Activated T-helper 1 cell treated with anti-CD3 and anti-CD28 coated beads, Interleukin-12 subunit alpha, Interleukin-12 subunit beta, Interleukin-2, Interleukin-4 antibody, amounts not matched to agents 30 ng/mL and 10 ng/mL and 1 ng/mL, durations not matched to agents 14 hours and 24 hours and 36 hours (primary cell): ENCODE measurements at places on chromosomes 2 and 18.

DNA sequence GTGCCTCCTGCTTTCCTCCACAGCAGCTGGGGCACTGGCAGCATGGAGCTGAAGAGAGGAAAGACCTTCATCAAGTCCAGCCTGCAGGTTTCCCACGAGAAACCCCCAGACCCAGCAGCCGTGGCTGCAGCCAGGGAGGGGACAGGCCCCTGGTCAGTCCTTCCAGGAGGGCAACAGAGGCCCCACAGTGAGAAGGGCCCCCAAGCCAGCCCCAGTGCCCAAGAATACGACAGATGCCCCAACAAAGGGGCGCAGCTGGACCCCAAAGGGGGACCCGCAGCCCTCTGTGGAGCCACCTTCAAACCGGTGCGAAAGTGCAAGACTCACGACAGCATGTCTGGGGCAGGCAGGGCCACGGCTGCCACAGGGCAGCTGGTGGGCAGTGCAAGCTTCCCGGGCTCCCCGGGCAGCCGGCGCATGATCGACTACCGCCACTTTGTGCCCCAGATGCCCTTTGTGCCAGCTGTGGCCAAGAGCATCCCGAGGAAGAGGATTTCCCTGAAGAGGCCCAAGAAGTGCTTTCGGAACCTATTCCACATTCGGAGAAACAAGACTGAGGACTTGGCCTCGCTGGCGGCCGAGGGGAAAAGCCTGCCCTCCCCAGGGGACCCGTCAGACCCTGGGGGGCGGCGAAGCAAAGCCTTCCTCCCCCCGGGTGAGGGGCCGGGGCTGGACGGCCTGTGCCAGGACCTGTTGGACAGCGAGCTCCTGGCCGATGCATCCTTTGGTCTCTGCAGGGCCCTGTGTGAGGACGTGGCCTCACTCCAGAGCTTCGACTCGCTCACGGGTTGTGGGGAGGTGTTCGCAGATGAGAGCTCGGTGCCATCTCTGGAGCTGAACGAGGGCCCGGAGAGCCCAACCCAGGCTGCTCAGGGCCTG, 6.9 kb downstream of the AMER3 start:
- no peaks in the 10 kb centered on the region for H3K36me3 ChIP-seq
- H3K4me3 ChIP-seq: no peak overlapping the region
- no peak overlapping the region for H3K27ac ChIP-seq
- H3K27me3 ChIP-seq: peaks cover 18% of the 10 kb centered on the region
- H3K4me1 ChIP-seq: no peaks in the 10 kb centered on the region
- no peak for DNase-seq

DNA sequence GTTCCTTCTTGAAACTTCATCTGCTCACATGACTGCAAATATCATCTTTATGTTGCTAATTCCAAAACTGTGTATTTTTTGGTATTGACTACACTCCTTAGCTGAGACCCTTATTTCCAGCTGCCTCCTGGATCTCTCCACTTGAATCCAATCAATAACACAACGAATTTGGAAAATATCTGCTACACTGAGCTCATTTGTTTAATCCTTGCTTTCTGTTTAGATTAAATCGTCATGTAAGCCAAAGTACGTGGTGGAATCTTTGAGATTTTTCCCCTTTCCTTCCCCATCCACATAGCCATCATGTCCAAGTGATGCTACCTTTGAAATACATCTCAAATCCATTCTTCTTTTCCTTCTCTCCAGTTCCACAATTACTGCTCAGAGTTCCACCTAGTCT, 15.6 kb downstream of the OTX1 start:
- H3K36me3 ChIP-seq: no peaks in the 10 kb centered on the region
- H3K27me3 ChIP-seq: peaks cover 31% of the 10 kb centered on the region
- H3K4me3 ChIP-seq: no peak overlapping the region
- H3K27ac ChIP-seq: no peak overlapping the region
- DNase-seq: no peak

- H3K27ac ChIP-seq: peak overlapping the region; percentile 92
- H3K27me3 ChIP-seq: no peaks in the 10 kb centered on the region
- no peaks in the 10 kb centered on the region for H3K36me3 ChIP-seq
- H3K4me1 ChIP-seq: peaks cover 38% of the 10 kb centered on the region
These were observed 25.2 kb upstream of the LCLAT1 start for GRCh38 chr2:30421604-30422443.

DNA sequence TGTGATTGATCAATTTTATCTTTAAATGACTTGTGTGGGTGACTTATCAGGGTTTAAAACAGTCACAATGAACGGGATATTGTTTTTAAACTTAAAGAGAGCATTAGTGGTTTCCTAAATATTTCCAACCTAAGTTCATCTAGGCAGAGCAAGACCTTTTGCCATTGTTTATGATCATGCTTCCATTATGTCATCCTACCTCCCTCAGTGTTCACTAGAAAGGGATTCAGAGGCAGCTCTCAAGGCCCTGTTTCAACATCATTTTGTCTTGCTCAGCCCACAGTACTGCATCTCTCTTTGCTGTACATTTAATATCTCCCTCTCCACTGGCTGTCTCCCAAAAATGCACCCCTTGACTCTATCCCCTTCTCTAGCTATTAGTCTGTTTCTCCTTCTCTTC, 21.5 kb upstream of the PELI1 start:
- H3K4me1 ChIP-seq: no peaks in the 10 kb centered on the region
- H3K27ac ChIP-seq: no peak overlapping the region
- DNase-seq: no peak
- no peaks in the 10 kb centered on the region for H3K27me3 ChIP-seq
- no peak overlapping the region for H3K4me3 ChIP-seq

- H3K4me3 ChIP-seq: no peak overlapping the region
- H3K4me1 ChIP-seq: peaks cover 62% of the 10 kb centered on the region
- no peak overlapping the region for H3K27ac ChIP-seq
- H3K27me3 ChIP-seq: no peaks in the 10 kb centered on the region
- peaks cover 40% of the 10 kb centered on the region for H3K36me3 ChIP-seq
These were observed 6.5 kb downstream of the GLS start for GRCh38 chr2:190887089-190887488.

DNA sequence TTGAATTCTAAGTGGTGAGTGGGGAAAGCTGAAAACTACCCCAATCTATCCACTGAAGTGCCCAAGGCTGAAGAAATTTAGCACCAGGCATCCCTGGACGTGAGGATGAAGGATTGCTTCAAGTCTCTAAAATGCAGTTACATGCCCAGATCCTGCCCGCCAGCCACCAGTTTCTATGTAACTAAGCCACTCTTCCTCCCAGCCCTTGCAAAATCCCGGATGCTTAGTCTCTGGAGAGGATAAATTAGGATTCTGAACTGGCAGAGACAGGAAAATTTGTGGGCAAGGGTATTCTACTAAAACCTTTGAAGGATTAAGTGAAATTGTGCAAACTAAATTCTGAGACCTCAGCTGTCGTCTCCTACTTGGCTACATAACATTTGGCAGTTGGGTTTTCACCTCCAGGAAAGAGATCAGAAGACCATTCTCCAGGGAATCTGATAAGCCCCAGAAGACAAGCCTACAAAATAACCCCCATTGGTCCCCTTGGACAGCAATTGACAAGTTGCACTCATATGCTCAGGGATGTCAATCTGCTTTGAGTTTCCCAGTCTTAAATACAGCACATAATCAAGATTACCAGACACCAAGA, 93.9 kb upstream of the CD226 start:
- peaks cover 18% of the 10 kb centered on the region for H3K36me3 ChIP-seq
- no peaks in the 10 kb centered on the region for H3K27me3 ChIP-seq
- no peak for DNase-seq
- no peak overlapping the region for H3K27ac ChIP-seq

DNA sequence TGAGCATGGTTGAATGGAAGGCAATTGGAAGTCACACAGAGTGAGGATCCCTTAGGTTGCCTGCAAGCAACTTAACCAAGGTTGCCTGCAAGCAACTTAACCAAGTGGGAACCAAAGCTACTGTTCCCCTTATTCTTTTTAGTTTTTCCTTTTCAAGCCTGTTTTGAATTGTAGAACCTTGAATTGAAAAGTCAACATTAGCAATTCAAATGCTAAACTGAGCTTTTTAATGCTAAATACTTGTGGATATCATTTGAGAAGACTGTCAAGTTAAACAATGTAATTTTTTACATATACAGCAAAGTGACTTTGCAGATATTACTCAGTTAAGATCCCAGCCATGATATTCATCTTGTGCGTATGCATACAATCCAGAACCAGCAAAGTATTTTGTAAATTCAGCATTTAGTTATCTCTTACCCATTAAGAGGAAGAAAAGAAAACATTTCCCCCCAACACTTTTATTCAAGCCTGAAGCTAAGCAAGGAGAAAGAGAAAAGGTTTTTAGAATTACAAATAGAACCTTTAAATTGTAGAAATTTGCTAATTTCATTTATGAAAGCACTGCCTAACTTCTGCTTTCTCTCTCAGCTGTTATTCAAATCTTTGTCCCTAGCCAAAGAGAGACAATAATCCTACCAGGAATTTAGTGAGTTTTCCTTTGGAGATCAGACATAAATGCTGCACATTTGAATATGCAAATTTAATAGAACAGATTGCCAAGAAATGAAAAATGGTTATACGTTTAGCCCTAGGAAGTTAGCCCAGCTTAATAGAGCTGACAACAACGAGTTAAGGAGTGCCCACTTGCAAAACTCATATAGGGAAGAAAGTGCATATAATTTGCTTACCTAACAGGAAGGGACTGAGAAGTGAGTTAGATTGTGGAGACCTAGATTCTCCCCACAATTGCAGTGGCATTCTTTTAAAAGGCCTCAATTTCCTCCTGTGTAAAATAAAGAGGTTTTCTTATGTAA, 643.2 kb upstream of the PIK3C3 start:
- H3K4me1 ChIP-seq: no peaks in the 10 kb centered on the region
- no peak for DNase-seq
- H3K36me3 ChIP-seq: no peaks in the 10 kb centered on the region
- H3K4me3 ChIP-seq: no peak overlapping the region

DNA sequence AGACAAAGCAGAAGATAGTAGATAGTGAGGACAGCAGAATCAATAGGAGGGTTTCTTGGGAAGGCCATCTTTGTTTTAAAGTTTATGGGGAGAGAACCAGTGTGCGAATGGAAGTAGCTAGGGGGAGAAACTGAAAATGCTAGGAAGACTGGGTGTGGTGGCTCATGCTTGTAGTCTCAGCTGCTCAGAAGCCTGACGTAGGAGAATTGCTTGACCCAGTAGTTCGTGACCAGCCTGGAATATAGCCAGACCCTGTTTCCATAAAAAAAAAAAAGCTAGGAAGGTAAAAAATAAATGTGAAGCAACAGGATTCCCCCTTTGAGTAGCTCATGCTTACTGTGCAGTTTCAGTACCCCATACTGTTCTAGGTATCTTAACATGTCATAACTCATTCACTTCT, 19.2 kb upstream of the DRC1 start:
- peaks cover 47% of the 10 kb centered on the region for H3K36me3 ChIP-seq
- H3K27ac ChIP-seq: no peak overlapping the region
- H3K4me1 ChIP-seq: peaks cover 25% of the 10 kb centered on the region

DNA sequence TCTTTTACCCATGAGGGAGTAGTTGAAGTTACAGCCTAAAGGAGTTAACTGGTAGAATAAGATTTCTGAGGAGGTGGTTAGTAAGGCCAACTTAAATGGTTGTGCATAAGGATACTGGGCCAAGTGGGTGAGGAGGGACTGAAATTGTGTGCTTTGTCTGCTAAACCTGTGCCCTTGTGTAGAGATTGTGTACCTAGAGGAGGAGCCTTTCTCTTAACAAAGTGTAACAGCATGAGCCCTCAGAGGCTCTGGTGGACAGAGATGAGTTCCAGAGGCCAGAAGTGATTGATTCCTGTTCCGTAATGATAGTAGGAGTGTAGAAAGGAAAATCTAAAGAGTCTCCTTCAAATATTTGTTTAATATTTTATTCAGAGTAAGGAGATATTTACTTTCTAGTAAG, 42.9 kb downstream of the OTX1 start:
- no peak for DNase-seq
- no peaks in the 10 kb centered on the region for H3K36me3 ChIP-seq
- H3K4me1 ChIP-seq: no peaks in the 10 kb centered on the region

GRCh38 chr2:183532514-183532913, 408.3 kb downstream of the NUP35 start:
- no peak overlapping the region for H3K27ac ChIP-seq
- no peaks in the 10 kb centered on the region for H3K36me3 ChIP-seq
- H3K4me1 ChIP-seq: no peaks in the 10 kb centered on the region

- H3K36me3 ChIP-seq: no peaks in the 10 kb centered on the region
- DNase-seq: no peak
- no peak overlapping the region for H3K27ac ChIP-seq
- peaks cover 11% of the 10 kb centered on the region for H3K27me3 ChIP-seq
- no peak overlapping the region for H3K4me3 ChIP-seq
These were observed 45.1 kb upstream of the SEC11C start for GRCh38 chr18:59094569-59094968.

DNA sequence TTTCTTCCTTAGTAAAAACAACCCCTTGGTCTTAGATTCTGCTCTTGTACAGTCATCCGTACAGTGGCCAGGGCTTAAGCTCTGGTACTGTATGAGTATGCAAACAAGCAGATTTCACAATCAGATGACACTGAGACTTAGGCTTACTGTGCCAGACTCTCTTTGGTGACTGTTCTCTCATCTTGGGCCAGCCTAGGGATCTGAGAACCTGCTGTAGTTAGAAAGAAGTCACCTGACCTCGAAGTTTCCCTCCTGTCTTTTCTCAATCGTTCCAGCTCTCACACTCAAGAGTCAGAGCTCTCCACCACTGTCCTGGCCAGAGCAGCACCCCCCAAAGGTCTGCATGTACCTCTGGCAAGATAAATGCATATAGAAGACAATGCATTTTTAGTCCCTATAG, 63.2 kb downstream of the ZEB2 start:
- no peak overlapping the region for H3K4me3 ChIP-seq
- no peak overlapping the region for H3K27ac ChIP-seq
- no peak for DNase-seq
- H3K27me3 ChIP-seq: peaks cover 13% of the 10 kb centered on the region

GRCh38 chr2:122315306-122315705, 559.9 kb downstream of the TSN start:
- H3K36me3 ChIP-seq: no peaks in the 10 kb centered on the region
- H3K27ac ChIP-seq: no peak overlapping the region
- DNase-seq: no peak

- peaks cover 9% of the 10 kb centered on the region for H3K4me1 ChIP-seq
- H3K27ac ChIP-seq: no peak overlapping the region
- no peaks in the 10 kb centered on the region for H3K36me3 ChIP-seq
- H3K4me3 ChIP-seq: no peak overlapping the region
- DNase-seq: no peak
- H3K27me3 ChIP-seq: no peaks in the 10 kb centered on the region
These were observed 46.3 kb downstream of the PSD4 start for GRCh38 chr2:113219889-113220641.

DNA sequence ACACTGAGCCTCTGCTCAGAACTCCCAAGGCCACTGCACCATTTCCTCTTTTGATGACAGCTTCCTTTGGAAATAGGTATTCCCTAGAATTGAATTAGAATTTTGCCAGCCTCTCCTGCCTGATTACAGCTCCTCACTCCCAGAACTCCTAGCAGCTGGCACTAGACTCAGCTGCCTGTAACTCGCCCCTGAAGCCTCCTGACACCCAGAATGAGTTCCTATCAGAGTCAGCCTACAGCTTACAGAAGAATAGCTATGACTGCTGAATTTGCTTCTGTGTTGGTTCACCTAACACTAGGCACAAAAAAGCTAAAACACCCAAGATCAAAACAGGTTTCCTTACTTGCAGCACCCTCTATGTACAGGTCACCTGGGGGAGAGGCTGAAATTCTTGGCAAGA, 108.2 kb upstream of the PTPRM start:
- no peaks in the 10 kb centered on the region for H3K4me1 ChIP-seq
- no peaks in the 10 kb centered on the region for H3K36me3 ChIP-seq
- no peak for DNase-seq
- no peaks in the 10 kb centered on the region for H3K27me3 ChIP-seq
- H3K27ac ChIP-seq: no peak overlapping the region
